Stimulated activated CD8-positive, alpha-beta memory T cell treated with anti-CD3 and anti-CD28 coated beads, Interleukin-15, amount 100 ng/mL, for 24 hours (primary cell): ENCODE measurements at places on chromosomes 7 and 10.

DNA sequence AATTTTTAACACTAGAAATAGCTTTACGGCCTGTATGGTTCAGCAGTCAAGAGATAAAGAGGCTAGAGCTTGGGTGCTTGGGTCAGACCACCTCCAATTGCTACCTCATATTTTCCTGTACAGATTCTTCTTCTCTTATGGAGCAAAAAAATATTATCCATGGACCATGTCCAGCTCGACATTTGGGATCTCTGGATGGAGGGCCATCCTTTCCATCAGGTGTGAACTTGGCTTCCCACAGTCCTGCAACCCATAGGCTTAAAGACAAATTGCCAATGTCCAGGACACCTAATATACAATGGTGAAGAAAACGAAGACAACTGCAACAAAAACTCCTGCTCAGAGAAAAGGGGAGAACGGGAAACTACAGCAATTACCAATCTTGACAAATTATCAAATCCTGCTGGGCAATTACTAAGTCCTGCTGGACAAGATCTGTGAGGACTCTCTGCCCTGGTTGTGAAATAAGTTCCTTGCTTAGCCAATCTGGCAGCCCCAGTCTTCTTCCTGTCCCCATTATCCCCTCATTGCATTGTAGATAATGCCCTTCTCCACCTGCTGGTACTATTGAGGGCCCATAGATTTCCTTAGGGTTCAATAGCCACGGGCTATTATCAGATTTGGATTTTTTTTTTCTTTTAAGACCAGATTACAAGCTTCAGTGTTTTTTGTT is 42.0 kb upstream of the BRAF start:
- DNase-seq: no peak

DNA sequence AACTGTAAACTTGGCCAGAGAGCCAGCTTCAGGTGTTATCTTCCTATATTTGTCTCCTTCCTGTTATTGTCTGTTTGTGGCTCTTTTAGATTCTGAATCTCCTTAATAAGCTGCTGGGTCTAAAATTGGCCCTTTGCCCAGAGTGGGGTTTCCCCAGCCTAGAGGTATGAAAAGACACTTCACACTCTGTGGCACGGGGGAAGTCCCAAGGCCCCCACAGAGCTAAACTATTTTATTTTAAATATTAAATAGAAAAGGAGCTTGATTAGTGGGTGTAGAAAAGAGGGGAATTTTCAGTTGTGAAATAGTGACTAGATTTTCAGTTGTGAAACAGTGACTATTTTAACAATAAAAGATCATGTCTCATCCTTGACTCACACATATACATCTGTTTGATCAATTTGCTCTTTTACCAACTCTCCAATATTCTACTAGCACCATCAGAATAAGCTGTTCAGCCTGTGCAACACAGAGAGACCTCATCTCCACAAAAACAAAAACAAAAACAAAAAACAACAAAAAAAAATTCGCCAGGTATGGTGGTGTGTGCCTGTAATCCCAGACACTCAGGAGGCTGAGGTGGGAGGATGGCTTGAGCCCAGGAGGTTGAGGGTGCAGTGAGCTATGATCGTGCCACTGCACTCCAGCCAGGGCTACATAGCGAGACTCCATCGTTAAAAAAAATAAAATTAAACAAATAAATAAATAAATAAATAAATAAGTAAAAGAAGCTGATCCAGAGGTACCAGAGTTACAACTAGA is 24.9 kb upstream of the ADO start:
- DNase-seq: peak; percentile 44

DNA sequence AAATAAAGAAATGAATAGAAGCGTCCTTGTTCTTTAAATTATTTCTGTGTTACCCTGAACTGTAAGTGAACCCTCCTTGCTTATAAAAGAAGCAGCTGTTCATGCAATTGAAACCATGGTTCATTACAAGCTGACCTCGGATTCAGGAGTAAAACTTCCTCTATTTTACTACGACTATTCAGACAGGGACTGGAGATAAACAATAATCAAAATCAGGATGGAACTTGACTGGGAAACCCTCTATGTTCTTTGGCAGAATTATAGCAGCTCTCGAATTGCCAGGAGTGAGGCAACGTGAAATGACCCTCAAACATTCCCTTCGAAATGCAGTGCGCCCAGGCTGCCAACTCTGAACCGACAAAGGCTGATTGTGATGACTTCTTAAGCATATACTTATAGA is 172.1 kb downstream of the CYP26A1 start:
- no peak for DNase-seq

DNA sequence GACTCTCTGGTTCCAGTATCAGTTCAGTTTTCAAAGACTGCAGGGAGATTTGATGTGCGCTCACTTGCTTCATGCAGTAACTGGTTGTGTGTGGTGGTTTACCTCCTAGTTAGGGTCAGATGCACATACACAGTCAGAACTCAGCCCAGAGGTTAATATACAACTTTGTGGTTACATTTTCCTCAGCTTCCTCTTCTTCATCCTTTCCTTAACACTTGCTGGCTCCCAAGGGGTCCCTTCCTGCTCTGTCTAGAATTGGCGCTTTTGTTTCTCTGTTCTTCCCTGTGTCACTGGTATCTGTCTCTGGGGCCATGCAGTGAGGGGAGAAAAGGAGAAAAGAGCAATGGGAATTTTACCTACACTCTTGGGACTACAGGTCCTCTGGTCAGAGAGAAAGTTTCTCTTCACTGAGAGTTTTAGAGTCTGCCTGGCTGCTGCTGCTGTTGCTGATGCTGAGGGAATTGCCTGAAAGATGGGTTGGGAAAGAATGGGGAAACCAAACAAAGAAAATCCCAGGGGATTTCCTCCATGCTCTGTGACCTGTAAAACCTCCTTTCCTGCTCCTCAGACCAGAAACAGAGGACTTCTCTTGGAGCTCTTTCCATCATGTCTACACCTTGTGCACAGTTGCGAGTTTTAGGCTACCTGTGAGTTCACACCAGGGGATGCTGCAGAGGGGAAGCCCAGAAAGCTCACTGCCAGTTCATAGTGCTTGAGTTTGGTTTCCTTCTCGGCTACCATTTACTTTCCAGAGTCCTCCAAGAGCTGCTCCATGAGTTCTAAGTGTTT is 74.6 kb downstream of the WDFY4 start:
- no peak for DNase-seq

GRCh38 chr10:5395168-5395567 is 9.5 kb downstream of the TUBAL3 start:
- DNase-seq: no peak

- DNase-seq: no peak
Observed at GRCh38 chr7:75042831-75043703, 30.5 kb downstream of the RCC1L start.

DNA sequence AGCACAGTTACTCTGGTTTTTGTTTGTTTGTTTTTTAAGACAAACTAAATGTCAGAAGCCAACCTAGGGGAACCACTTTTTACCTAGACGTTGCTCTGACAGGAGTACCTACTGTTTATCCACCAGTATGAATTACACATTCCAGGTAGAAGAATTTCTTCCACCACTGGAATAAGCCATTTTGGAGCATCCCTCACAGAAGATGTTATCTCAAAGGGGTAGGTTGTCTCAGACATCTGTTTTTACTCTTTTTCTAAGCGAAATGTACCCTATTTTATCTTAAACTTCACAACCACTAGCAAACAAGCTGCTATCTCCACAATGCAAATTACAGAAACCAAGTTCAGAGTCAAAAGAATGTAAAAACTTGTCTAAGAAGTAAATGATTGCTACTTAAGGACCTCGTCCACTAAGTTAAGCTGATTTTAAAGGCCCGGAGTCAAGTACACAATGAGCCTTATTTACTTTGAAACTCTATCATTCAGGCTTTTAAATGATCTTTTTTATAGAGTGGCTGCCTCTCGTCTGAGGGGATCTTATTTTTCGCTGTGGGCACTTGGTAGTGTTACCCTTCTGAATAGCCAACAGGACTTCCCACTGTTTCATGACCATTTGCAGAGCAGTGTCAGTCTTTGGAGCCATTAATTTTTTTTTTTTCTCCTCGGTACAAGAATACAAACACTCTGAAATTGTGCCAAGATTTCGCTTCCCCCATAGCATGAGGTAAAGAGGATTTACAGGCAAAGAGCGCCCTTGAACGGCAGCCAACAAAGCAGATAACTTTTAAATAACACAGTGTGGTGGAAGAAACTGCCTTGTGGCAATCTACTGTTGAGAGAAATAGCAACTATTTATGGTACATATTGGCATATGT is 15.7 kb upstream of the ARMC3 start:
- no peak for DNase-seq
